ENCODE measurements at places on chromosomes 7 and 10.
A peak's percentile ranks its signal among the peaks of the same experiment; 100 is the strongest.

DNA sequence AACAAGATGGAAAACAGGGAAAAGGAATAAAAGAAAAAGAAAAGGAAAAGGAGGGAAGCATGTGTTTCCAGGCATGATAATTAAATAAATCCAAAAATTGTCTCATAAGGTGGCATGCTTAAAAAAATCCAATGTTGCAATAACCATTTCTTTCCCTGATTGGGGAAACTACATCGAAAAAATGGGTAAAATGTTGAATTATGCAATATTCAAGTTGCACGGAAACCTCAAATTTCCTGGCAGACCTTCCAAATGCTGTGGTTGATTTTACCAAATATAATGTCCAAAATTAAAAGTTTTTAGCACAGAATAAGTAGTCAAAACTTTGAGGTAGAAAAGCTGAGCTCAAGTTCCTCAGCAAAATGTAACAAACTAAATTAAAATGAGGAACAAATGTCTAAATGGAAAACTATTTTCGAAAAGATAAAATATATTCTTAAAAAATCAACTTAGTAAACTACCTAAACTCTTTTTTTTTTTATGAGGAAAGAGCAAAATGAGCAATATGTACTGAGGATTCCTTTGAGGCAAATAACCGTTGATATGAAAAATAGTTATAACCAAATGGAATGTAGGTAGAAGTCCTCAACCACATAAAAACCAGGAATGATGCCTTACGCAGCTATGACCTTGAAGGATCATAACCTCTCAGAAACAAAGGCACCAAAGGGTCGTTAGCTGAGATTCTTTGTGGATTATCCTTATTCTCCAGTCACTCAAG, 52.6 kb downstream of the MACC1 start:
- no peak for DNase-seq

DNA sequence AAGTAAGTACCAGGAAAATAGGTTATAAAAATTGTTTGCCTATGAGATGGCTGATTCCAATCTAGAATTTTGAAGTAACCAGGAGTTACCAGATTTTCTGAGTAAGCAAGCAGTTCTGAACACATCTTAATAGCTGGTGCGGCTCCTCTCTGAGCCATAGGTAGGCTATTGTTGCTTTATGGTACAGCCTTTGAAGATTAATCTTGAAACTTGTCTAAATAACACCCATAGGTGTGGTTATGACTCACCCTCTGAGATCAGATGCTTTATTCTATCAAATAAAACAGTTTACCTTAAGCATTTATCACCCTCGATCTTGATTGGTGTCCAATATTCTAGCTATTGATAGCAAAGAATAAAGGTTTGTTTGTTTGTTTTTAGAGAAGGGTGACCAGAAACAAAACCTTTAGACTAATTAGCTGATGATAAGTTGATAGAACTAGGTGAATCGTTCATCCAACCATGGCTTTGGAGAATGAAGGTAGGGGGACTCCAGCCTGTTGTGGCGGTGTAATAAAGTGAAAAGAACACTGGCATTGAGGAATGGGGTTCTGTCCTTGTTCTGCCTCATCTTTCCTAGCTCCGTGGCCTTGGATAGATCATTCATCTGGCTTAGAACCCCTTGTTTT, 72.2 kb downstream of the VTI1A start:
- no peak for DNase-seq

DNA sequence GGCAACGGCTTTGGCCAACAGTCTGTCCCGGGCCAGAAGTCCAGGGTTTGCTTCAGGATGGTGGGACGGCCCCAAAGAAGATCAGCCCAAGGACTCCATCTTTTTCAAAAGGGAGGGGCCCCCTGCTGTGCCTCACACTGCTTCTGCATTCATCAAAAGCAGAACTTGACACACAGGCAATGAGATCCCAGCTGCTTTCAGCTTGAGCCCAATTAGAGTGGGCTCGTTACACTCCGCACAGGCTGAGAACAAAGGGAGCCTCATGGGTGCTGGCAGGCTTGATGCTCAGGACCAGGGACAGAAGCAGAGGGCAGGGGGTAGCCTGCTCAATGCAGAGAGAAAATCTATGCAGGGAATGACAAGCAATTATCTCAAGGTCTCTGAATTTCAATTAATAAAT, 45.5 kb downstream of the VOPP1 start:
- DNase-seq = no peak

DNA sequence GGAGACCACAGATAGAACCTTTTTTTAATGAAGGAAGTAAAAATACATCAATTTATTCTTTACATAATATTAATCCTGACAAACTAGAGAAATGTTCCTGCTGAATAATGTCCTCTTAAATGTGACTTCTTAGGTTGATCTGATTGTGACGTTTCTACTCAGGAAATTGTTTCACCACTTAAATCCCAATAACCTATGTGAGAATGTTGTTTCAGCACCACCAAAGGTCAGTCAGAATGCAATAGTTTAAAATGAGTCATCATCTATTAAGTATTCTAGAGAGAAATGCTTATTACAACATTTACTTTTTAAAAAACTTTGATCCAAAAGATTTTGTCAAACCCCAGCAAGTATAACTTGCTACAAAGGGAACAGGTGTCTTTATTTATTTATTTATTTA, 155.4 kb upstream of the CACNA2D1 start:
- no peak for DNase-seq

DNA sequence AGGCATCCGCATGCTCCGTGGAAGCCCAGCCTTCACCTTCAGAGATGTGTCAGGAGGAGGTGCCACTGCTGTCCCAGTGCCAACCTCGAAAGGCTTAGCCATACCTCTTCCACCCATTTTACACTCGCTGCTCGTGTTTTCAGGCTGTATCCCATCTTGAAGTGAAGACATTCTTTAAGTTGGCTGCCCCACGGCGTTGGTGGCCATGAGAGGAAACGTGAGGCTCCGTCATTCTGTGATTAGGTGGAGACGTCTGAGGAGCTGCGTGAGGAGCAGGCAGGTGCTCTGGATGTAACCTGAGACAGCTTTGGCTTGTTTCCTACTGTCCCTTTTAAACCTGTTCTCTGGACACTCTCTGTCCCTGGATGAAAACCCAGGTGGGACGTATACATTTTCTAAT, 159.9 kb upstream of the RNF32 start:
- DNase-seq = no peak

GRCh38 chr10:128245026-128245425, 118.8 kb upstream of the MKI67 start:
- DNase-seq = no peak

GRCh38 chr7:150610233-150610632, 22.0 kb downstream of the GIMAP6 start:
- DNase-seq = no peak

- DNase-seq = no peak
These were observed 59.9 kb upstream of the DUSP5 start for GRCh38 chr10:110437761-110438341.

DNA sequence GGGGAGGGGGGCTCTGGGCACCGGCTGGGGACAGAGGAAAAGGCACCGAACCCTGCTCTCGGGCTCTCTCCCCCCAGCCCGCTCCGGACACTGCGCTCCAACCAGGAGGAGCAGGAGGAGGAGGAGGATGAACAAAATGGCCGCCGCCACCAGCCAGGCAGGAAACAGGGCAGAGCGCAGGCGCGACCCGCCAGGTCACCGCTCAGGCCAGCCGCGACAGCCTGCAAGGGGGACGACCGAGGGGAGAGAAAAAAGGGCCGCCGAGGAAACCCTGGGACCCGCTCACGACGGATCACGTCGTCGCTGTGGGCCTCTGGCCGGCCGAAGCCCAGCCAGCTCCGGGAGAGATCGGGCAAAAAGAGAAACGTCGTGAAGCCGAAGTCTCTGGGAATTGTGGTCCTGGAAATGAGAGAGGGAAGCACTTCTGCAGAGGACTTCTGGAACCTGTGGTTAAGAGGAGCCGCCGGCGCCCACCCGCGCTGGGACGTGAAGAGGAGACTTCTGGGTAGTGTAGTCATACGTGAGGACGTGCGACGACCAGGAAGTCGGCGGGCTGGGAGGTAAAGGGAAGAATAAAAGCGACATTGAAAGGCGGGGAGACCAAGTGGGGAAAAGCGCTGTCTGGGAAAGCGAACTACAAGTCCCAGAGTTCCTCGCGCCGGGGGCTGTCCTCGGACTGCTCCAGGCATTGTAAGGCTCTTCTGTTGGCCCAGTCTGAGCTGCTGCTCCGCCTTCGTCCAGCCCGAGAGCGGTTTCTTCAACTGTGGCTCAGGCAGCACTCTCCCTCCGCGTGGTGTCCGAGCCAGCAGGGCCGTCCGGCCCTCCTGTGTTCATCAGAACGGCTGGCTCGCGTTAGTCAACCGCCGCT, at the start of gene TIAL1:
Gene TIAL1 (minus strand): TSS at position 428 of the 868 bp plus-strand sequence. CDS start 499 bp downstream, outside the sequence.
- DNase-seq = peak; percentile 82

GRCh38 chr7:111043561-111043960, 47.4 kb upstream of the LRRN3 start:
- no peak for DNase-seq

- no peak for DNase-seq
These were observed 103.3 kb downstream of the LHPP start for GRCh38 chr10:124564881-124565280.

DNA sequence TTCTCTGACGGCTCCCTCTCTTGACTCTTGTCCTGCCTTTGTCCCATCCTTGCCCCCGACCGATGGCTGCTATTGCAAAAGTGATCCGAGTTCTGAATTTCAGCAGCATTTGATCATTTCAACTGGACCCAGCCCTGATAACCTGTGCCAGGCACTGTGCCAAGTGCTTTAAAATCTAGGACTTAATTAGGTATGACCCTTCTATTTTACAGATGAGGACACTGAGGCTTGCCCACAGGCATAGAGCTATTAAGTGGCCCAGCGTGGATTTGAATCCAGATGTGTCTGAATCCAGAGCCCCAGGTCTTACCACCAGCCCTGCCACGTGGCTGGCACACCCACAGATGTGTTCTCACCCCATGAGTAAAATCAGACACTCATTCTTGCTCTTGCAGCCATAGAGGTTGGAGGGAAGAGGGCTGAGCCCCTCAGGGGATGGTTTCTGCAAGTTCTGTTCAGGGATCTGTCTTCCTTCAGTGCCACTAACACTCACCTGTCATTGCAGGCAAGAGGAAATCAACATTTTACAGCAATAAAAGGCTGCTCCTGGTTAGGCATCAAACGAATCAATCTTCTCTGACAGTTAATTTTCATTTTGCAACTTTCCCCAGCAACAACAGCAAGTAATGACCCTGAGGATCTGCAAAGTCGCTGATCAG, 101.2 kb downstream of the GRID1 start:
- DNase-seq = no peak

GRCh38 chr10:116110736-116111135, 162.3 kb downstream of the GFRA1 start:
- no peak for DNase-seq

GRCh38 chr10:97003151-97003803, 171.2 kb downstream of the LCOR start:
- DNase-seq = no peak

- no peak for DNase-seq
These were observed 8.5 kb upstream of the BPGM start for GRCh38 chr7:134637934-134638719.

DNA sequence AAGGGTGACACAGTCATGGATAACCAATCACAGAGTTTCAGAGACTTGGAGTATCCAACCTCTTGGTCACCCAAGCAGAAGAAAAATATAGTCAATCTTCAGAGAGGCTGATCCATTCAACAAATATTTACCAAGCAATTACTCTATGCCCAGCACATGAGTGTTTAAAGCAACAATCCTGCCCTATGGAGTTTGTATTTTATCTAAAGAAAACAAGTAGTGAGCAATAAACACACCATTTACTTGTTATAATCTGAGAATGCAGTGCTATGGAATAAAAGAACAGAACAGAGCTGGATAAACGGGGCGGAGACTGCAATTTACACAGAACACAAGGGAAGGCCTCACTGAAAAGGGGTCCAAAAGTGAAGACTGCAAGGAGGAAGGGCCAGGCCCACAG, 63.8 kb downstream of the GRB10 start:
- no peak for DNase-seq

DNA sequence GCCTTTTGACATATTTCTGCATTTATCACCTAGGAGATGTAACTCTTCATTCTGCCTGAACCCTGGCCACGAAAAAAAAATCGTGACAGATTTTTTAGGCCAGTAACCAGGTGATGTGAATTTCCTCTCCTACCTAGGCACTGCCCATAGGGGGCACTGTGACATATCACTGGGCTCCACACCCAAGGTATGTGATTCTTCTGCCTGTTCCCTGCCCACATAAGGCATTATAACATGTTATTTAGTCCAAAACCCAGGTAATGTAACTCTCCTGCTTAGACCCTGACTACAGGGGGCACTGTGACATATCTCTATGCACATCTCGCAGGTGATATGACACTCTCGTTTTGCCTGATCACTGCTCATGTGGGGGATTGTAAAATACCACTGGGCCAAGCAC, 29.5 kb upstream of the ZNF107 start:
- DNase-seq = no peak
